ENCODE measurements at places on chromosomes 11 and 22.
A peak's percentile ranks its signal among the peaks of the same experiment; 100 is the strongest.

- no peak for DNase-seq
These were observed 579 bp downstream of the TANGO2 start for GRCh38 chr22:20021196-20022181.

DNA sequence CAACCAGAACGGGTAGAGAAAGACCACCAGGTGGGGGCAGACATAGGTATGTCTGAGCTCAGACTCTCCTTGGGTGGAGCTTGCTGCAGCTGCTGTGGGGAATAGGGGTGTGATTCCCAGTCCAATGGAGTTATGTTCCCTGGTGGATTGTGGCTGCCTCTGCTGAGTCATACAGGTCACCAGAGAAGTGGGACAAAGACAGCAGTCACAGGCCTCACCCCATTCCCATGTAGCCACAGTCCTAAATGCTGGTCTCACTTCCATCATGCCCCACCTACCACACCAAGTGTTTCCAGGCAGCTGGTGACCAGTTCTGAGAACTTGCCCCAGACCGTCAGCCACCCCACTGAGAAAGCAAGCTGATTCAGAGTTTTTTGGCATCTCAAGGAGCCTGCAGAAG lies 17.5 kb downstream of the OR52E5 start:
- no peak for DNase-seq

DNA sequence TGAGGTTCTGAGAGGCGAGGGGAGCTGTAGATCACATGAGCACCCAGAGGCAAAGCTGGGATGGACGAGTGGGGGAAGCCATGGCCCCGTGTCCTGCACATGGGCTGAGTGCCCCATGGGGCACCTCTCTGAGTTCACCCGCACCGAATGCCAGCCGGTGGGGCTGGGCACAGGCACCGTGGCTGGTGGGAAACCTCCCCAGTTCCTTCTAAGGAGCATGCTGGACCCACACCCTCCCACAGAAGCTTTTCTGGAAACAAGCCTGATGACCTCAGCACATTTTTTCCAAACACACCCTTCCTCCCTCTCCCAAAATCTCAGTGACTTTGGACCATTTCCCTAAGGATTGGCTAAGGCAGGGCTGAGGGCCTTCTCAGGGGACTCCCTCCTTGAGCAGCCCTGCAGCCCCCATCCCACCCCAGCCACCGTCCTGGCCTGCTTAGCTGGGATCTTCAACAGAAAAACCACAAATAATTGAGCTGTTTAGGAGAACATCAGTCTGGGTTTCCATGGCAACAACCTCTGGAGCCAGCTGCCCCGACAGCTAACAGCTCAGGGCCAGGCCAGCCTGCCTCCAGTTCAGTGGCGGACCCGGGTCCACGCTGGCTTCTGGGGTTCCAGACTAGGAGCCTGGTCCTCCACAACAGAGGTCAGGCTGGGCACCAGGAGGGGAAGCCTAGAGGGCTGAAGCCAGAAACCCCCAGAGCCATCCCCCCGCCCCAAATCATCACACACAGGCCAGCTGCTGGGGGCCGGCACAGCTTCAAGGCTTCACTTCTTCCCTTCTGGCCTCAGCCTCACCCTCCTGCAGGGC lies 18.1 kb upstream of the LINC01488 start:
- no peak for DNase-seq

DNA sequence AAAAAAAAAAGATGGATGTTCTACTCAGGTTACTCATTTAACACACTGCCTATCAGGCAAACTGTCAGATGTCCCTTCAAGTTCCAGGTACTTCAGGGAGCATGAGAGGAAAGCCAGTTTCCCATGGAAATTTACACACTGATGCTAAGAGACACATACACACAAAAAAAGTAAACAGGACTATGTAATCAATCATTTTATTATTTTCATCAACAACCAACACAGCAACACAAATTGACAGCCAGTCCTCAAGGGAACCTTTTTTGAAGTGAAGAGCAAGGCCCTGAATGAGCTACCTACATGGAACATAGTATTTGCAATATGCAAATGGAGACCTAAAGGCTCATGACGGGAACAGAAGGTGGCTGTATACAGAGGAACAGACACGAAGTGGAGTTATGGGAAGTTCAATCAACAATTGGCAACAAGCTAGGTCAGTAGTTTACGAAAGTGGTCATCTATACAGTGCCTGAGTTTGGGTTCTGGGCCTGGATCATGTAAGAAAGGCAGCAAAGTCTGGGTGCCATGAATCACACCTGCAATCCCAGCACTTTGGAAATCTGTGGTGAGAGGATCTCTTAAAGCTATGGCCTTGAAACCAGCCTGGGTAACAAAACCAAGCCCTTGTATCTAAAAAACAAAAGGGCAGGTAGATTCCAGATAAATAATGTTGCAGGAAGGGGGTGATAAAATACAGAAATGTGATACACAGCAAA lies 12.6 kb upstream of the WDR74 start:
- DNase-seq: no peak

- no peak for DNase-seq
These were observed 335 bp upstream of the SEZ6L start for GRCh38 chr22:26168939-26169314.

DNA sequence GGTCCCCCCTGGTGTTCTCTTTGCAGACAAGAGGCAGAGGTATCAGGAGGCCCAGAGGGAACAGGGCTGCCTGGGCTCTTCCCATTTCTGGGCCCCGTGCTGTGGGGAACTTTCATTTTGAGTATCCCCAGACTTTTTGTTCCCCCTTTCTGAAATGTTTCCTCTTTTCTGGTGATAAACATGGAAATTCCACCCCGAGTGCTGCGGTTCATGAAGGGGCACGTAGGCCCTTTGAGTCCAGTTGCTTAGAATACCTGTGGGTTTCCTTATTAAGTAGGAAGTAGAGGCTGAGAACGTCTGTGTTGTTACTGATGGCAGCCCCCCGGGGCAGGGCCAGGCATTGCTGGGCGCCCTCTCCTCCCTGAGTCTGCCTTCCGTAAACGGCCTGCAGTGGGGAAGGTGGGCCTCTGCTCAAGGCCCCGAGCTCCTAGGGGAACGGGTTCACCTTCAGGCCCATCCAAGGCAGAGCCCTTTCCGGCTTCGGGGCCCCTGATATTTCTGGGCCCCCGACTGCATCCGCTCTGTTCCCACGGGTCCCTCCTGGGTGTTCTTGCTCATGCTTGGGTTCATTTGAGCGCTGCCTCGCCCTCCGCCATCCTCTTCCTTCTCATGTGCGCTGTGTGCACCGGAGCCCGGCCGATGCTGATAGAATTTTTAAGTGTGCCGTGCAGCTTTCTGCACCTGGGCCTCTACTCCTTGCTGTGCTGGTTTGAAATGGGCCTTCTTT lies 12.0 kb downstream of the TBC1D22A start:
- DNase-seq: no peak

DNA sequence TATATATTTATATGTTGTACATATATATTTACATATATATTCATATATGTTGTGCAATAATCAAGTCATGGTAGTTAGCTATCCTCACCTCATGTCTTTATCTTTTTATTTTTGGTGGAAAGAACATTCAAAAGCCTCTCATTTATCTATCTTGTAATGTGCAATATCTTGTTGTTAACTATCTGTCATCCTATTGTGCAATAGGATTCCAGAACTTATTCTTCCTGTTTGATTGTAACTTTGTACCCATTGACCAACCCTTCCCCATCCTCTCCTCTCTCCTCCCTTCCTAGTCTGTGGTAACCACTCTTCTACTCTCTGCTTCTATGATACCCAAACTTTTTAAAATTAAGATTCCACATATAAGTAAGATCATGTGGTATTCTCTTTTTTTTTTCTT lies 115.6 kb upstream of the PDGFD start:
- no peak for DNase-seq

DNA sequence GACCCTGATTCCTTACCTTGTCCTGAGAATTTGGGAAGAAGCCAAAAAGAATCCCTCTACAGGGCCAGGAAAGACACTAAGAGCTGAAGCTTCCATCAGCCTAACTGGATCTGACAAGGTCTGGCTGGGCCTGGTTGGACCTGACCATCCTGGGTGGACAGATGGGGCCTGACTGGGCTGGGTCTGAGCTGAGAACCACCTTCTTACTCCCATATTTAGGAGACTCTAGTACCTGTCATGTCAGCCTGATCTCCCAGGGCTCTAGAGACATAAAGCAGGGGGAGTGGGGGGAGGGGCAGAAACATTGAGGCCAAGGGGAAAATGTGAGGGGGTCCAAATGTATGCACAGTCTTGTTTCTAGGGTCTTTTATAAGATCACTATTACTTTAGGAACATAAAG lies 129.9 kb downstream of the BUD13 start:
- DNase-seq: peak; percentile 52

- no peak for DNase-seq
These were observed 468 bp downstream of the ZDHHC8 start for GRCh38 chr22:20131859-20132685.

- DNase-seq: no peak
These were observed 31.6 kb upstream of the MYH9 start for GRCh38 chr22:36419177-36419911.

GRCh38 chr11:64357904-64358535 lies 942 bp upstream of the RPS6KA4 start:
- no peak for DNase-seq

DNA sequence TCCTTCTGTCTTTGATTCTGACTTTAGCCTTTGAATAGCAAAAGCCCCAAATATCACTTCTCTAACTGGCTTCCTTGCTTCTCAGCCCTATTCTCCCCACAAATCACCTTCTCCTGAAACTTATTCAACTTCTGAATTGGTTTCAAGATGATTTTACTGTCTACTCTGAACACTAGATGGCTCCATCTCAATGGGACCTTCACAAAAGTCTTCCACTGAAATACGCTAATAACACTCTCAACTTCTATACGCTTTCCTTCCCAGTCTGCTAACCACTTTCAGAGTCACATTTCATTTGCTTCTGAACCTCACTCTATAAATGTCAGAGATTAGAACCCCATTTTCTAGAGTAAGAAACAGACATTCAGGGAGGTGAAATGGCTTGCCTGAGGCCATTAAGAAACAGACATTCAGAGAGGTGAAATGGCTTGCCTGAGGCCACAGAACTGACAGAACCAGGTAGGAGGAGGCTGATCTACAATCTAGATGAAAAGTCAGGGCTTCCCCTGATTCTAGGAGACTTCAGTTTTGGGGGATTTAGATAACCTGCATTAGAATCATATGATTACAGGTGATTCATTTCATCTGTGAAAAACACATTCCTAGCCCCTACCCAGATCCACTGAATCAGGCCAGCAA lies 20.6 kb downstream of the MORC2 start:
- no peak for DNase-seq

- DNase-seq: no peak
These were observed 62.5 kb downstream of the LUZP2 start for GRCh38 chr11:24559315-24559714.

DNA sequence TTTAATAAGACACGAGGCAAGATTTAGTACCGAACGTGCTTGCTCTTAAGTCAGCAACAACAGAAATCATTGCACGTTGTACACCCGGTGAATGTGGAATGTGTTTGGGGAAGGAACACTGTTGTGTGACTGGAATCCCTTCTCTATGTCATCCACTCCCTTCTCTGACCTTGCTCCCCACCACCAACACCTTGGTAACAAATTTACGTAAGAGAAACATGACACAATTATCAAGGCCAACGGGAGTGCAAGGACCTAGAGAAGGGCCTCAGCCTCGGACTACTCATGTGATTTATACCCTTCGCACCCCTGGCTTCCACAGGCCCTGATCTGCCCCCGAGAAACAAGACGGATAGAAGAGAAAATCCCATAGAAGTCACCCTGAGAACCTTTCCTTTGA lies 236.2 kb downstream of the LARGE1 start:
- DNase-seq: no peak

DNA sequence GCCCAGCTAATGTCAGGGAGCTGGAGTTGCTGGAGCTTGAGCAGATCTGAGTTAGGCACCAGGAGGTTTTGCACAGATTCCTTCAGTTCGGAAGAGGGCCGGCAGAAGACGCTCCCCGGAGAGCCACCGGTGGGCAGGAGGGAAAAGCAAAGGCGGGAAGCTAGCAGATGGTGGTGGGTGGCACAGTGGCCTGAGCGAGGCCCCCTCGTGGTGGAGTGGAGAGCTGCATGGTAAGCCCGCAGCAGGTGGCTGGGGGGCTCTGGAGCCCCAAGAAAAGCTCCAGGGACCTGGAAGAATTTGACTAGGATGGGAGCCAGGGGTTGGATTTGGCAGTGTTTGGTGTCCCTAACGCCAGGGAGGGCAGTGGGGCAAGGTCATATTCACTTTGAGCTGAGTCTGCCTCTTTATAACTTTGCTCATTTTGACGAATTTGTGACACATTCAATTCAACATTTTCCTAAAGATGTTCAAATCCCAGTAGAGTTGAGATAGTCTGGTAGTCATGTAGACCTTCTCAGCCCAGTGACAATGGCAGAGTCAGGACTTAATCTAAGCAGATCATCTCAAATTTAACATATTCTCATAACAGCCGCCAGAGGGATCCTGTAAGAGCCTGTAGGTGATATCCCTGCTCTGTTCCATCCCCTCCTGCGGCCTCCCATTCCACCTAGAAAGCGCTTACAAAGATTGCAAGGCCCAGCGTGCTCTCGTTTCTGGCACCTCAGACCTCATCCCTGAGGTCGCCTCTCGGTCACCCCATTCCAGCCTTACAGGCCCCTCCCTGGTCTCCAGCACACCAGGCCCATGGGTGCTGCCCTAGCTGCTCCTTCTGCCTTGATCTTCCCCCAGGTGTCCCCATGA lies 57.9 kb downstream of the TRIM29 start:
- DNase-seq: no peak

DNA sequence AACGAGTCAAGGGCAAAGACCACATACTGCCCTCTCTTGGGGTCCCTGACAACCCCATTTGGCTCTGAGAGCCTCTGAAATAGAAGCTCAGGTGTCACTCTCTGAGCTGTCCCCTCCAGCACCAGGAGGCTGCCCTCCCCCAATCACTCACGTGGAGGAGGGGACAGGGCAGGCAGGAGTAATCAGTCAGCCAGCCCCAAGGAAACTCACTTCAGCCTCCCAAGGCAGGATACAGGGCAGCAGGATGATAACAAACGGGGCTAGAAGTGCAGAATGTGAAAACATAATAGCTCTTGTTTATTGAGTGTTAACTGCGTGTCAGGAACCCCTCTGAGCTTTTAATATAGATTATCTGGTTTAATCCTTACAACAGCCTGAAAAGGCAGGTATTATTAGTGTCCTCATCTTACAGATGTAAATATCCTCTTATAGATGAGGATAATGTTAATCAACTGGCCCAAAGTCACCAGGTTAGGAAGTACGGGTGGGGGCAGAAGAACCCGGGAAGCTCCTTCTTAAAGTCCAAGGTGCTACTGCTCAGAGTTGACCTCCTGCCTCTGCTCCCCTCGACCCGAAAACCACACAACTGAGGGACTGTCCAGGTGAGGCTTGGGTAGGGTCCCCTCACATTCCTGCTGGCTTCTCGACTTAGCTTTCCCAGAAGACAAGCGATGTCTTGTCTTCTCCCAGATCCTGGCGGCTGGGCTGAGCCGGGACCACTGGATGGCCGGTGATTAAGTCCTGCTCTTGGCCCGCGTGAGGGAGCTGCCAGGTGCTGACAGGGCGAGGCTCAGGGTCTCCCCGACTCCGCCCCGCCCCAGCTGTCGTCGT lies 2.7 kb downstream of the CHRM4 start:
- DNase-seq: no peak

- no peak for DNase-seq
These were observed 2.5 kb upstream of the KLHL35 start for GRCh38 chr11:75435571-75435925.

- no peak for DNase-seq
These were observed 130.5 kb upstream of the C11orf58 start for GRCh38 chr11:16607675-16608644.

GRCh38 chr22:17336061-17336460 lies 33.2 kb upstream of the CECR2 start:
- no peak for DNase-seq

- no peak for DNase-seq
These were observed 12.9 kb upstream of the CDKN1C start for GRCh38 chr11:2898366-2899079.
